EH (cell line): ENCODE measurements at places on chromosomes 7 and 10.

GRCh38 chr7:33448035-33448434 is 318.7 kb downstream of the BBS9 start:
- no peak for DNase-seq

DNA sequence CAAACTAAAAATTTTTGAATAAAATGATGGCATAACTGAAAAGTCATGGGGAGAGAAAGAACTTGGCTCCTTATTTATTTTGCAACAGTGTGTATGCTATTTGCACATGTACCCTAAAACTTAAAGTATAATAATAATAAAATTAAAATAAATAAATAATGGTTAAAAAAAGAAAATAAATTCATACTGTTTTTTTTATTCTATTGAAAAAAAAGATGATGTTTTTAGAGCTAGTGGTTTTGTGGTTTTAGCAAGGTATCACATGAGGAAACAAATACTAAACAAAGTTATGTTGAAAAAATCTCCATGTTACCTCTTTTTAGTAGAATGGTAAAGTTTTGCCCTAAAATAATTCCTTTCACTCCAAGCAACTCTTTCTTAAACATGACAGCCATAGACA is 26.2 kb downstream of the TMEM168 start:
- DNase-seq: no peak

DNA sequence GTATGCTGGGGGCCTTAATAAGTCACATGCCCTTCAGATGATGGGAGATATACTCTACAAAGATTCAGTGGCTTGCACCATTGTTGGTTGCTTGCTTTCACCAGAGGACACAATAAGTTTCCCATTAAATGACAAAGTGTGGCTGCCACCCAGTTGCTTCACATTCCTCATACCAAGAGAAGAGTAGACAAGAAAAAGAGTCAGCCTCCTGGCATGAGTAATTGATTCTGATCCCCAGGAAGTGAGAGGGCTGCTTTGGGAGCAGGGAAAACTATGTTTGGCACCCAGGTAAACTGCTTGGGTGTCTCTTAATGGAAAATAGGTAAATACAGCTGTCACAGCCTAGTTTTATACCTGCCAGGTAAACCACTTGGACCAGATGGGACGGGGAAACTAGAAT is 66.7 kb upstream of the IL6 start:
- DNase-seq: peak; percentile 47

GRCh38 chr7:5218564-5219360 is 28.7 kb downstream of the WIPI2 start:
- no peak for DNase-seq

GRCh38 chr10:110576220-110576619 is 8.7 kb downstream of the SMC3 start:
- DNase-seq: peak; percentile 80

GRCh38 chr7:15016766-15017165 is 114.2 kb upstream of the DGKB start:
- DNase-seq: no peak

DNA sequence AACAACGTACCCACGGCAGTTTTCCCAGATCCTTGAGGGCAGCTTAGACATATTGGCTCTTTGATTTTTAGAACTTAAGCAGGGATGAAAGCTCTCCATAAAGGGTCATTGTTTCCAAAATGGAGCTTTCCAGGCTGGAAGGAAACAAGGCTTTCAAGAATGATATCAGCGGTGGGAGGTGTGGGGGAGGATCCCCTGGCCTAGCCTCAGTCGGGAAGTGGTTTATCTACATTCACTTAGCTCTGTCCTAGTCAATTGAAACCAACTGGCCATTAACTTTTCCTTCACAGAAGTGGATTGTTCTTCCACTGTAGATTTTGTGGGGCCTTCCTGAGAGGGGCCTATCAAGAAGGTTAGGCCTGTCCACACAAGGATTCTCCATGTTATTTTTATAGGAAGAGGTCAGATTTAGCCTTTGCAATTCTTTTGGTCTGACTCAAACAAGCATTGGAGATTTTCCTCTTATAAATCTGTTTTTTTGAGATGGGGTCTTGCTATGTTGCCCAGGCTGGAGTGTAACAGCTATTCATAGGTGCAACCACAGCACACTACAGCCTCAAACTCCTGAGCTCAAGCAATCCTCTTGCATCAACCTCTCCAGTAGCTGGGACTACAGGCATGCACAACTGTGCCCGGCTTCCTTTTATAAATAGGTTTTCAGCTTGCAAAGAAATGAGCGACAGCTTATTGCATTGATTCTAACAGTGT is 343.5 kb downstream of the LRMDA start:
- DNase-seq: no peak

GRCh38 chr10:31820096-31820495 is 108.5 kb downstream of the ARHGAP12 start:
- peak; percentile 62 for DNase-seq

GRCh38 chr10:1454428-1454827 is 282.9 kb downstream of the ADARB2 start:
- DNase-seq: no peak

DNA sequence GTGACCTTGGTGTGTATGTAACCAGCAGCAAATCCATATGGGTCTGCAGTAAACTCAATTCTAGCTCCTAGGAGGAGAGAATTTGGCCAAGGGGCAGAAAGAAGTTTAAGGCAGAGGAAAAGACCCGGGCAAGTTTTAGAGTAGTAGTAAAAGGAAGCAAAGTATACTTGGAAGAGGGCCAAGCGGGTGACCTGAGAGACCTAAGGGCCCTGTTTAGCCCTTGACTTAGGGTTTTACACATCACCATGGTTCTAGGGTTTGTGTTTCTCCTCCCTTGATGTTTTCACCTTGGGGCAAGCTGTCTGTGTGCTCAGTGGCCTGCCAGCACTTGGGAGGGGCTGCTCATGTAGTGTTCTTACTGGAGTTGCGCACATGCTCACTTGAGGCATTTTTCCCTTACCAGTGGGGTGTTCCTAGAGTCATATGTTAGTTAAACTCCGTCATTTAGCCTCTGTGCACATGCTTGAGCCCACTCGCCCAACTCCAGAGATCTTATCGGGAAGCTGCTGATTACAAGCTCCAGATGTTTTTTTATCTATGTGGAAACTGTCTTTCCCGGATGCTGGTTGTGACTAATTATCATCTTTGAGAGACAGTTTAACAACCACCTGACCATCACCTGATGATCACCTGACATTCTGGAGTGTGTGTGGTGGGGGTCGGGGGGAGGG is 137.6 kb upstream of the PRSS1 start:
- DNase-seq: peak; percentile 75

GRCh38 chr10:119466076-119466475 is 76.4 kb downstream of the RGS10 start:
- DNase-seq: no peak

DNA sequence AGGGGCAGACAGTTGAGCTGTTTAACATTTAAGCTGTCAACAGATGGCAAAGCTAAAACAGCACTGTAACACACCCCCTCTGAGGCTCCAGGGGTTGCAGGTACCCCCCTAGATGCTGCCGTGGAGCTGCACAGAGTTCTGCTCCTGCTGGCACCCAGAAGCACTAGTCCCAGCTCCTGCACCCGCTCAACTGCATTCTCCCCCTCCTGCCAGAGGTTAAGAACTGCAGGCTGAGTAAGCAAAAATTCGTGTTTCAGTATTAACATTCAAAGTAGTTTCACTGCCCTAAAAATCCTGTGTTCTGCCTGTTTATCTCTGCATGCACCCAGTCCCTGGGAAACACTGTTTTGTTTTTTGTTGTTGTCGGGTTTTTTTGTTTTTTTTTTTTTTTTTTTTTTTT is 790.8 kb upstream of the KCND2 start:
- DNase-seq: no peak

GRCh38 chr7:141610671-141611070 is 59.5 kb downstream of the AGK start:
- no peak for DNase-seq

GRCh38 chr10:14087566-14087965 is 243.2 kb downstream of the FRMD4A start:
- DNase-seq: no peak

DNA sequence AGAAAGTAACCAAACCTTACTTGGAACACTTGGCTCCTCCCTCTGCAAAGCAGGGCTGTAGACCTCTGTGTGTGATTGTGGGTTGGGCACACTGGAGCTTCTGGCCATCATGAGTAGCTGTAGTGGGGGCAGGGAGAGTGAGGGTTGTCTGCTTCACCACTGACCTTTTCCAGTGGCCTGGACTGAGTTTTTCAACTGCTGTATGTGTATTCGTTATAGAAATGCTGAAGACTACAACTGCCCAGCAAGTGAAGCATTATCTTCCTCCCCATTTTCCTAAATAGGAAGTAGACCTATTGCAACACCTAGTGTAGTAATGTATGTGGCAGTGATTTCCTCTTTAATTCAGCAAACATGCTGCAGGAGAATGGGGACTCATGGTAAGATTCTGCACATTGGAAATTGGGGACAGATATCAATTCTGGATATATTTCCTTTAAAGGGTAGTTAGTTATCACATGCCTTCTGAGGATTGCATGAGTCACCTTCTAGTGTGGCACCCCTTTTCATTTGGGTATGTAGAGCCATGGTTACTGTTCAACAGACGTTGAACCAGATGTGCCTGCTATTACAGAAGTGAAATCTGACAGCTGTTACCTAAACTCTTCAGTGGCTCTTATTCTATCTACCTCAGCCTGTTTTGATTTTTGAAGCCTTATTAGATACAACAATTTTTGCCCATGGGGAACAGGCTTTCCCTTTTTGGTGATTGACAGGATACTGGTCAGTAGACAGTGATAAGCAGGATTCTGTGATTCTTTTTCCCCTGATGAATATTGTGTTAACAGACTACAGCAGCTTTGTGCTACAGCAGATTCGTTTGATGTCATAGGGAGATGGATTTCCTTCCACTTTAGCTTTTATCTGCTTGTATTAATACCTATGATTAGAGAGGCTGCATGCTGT is 130.9 kb downstream of the SND1 start:
- DNase-seq: peak; percentile 31

GRCh38 chr7:3089493-3089892 is 45.8 kb upstream of the CARD11 start:
- DNase-seq: no peak

DNA sequence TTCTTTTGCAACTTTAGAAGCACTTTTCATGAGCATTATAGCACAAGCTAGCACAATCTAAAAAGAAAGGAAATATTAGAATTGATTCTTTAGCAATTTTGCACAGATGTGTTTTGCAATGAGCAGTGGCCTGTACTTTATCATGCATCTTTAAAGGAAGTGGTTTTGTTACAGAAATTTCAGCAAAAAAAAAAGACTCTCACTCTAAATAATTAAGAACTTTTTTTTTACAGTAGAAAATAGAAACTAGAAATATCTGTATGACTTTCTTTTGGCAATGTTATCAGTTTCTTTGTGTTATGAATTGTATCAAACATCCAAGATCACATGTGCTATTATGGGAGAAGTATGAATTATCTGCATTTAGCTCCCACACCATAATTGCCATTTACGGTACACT is 195.7 kb upstream of the KLF6 start:
- no peak for DNase-seq

- DNase-seq: no peak
These were observed 266 bp upstream of the MDFIC start for GRCh38 chr7:114921631-114922025.

- no peak for DNase-seq
These were observed 2.5 kb upstream of the ETV1 start for GRCh38 chr7:13991791-13992595.

DNA sequence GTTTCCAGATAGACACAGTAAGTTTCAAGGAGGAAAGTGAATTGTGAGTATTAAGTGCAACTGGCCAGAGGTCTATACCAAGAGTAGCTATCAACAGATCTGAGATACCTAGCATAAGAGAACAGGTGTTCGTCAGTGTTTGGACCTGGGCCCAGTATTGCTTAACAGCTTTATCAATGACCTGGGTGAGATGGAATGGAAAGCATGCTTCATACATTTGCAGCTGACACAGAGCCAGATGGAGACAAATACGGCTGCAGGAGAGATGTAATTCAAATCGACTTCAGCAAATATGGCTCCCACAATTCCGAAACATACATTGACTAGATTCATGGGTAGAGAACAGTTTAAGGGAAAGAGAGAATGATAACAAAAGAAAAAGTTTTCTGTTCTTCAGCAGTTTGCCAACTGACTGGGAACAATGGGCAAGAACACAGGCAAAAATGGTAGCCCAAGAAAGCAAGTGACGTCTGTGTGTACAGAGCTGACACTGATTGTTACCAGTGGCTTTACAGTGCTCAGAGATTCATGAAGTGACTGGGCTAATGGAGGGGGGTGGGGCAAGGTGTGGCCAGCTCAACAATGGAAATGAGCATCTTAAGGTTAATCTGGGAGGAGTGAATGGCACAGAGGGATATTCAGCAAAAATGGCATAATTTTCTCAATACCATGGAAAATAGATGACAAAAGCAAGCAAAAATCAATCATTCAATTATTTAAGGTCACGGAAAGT is 28.0 kb upstream of the COBL start:
- DNase-seq: no peak

DNA sequence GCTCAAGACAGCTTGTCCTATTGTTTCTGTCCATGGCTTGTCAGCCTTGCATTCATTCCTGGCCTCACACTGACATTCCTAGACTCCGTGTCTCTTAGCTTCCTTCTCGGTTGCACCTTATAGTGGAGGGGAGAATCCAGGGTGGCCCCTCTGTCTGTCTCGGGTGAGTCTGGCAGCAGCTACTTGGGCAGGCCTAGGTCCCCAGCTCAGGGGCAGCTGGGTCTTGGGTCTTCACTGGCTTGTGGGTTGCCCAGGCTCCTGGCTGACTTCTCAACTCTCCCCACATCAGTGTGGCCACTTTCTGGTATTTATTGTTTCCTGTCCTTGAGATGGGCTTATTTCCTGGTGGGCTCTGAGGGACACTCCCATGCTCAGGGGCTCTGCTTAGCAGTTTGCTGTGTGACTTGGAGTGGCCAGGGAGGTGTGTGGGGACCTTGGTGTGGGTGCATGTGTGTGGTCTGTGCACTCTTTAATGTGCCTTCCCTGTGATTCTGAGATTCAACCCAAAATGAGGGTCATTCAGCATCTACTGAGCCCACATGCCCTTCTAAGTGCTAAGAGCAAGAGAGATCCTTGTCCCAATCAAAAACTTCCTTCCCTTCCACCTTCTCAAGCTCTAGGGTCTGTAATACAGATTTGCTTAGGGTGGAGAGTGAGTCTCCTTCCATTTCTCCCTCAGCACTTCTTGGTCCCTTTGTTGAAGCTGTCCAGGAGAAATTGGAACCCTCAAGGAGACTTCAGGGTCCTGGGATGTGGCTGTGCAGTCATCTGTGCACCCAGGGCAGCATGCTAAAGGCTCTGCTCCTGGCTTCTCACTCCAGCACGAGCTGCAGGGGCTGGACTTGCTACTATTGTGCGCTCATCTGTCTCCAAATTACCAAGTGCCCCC is 20.1 kb downstream of the UPP1 start:
- DNase-seq: no peak
